ENCODE measurements at places on chromosomes 12 and 14.

GRCh38 chr14:76235628-76236027, 83.9 kb downstream of the GPATCH2L start:
- no peak for DNase-seq

DNA sequence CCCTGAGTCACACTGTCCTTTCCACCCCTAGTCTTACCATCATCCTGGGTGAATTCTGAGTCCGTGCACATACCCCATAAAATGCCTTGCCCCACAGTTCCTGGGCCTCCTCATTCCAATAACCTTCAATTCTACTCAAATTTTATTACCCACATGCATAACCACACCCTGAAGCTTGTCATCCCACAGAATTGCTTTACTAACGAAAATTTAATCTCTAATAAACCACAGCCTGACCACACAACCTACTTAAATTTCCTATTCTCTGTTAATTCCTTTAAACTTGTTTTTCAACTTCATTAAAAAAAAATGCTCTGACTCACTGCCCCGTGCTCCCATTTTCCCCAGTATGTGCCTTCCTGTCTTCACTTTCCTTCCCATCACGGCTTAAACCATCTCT, 205.9 kb downstream of the PHLDA1 start:
- no peak for DNase-seq

GRCh38 chr14:58944968-58945356, 243.5 kb upstream of the DAAM1 start:
- no peak for DNase-seq

DNA sequence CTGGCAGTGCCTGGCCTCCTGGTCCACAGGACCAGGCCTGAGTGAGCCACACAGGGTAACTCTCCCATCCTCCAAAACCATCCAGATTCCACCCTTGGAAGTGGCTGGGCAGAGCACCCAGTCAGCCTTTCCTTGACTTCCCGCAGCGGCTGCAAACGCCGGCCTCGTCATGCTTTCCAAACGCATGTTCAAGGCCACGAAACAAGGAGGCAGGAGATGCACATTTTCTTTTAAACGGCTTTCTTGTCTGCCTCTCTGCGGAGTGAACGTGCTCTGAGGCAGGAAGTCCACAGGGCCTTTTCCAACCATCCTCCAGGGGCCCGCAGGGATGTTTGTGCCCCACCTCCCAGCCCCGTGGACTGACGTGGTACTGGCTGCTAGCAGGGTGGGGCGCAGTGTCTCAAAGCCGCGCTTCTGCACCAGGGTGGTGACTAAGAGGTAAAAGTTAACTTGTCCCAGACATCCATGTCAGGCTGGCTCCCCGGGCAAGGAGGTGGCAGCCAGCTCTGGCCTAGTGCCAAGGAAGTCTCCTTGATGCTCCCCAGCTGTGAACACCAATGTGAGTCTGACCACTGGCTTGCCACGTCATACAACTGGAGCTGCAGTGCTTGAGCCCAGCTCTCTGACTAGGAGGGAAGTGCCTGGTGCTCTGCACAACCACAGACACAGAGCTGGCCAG, 45.0 kb downstream of the KCNA5 start:
- no peak for DNase-seq

DNA sequence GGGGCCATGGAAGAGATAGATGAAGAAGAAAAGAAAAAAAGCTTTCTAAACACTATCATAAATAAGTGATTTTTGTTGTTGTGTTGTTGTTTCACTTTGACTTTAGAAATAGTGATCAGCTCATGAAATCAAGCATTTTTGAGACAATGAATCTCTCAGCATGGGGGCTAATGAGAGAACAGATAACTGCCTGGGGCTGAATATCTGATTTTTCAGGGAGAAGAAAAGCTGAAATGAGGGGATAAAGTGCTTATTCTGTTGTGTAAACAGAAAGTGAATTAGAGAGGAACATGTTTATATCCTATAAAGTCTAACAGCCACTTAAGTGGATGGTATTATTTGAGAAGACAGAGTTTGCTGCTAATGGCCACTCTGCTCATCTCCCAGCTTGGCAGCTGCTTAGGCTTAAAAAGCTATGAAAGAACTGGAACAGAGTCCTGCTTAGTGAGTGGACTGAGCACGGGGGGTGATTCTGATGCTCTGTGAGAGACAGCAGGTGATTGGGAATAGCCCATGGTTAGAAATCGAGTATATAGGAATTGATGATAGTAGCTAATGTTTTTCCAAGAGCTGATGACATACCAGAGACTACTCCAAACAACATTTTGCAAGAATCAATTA, 646.1 kb upstream of the TMEM132C start:
- DNase-seq, result no peak

- DNase-seq, result no peak
These were observed 2.8 kb upstream of the ALX1 start for GRCh38 chr12:85277191-85277590.
